CD4-positive, alpha-beta T cell treated with Interleukin-17A for 1 hour (primary cell): ENCODE measurements at places on chromosomes 12 and 14.
A peak's percentile ranks its signal among the peaks of the same experiment; 100 is the strongest.

DNA sequence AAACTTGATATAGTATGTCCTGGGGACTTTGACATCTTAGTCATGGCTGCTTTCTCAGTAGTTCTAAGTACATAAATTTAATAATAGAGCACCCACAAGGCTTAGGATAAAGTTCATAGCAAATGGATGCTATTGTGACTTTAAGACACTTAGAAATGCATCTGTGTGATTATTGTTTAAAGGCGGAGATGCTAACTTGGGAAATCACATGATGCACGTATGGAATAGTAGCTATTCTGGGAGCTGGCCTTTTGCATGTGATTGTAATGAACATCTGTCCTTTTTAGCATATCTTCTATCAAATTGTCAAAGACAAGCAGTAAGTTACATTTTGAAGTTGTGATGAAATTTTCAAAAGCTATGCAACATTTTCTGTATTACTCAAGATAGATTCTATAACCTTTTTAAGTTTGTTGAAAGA, 46.7 kb upstream of the ATP2A2 start:
- DNase-seq = no peak

GRCh38 chr14:76883447-76883846, 57.2 kb downstream of the LRRC74A start:
- DNase-seq = no peak

DNA sequence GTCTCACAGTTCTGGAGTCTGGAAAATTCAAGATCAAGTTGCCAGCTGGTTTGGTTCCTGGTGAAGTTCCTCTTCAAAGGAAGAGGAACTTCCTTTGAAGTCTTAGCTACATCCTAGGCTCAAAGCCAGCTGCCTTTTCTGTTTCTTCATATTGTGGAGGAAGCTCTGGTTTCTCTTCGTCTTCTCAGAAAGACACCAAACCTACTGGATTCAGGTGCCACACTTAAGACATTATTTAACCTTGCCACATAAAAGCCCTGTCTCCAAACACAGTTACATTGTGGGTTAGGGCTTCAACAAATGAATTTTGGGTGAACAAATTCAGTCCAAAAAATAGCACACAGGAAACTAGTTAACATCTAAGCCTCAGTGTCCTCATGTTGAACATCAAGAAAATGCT, 1019.8 kb downstream of the GALC start:
- DNase-seq = no peak

DNA sequence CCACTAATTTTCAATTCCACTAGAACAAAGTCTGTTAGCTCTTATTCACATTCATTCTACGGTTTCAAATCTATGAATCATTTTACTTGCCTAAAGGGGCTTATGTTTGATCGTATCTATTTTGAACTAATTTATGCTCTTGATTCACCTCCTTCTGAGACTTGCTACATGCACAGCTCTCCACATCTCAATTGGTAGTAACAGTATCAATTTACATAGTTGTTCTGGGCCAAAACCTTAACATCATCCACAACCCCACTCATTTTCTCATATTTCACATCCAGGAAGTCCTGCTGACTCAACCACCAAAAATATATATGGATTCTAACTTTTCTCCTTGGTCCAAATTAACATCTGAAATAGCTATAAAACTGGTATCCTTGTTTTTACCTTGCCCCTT, 208.6 kb downstream of the RASSF9 start:
- DNase-seq = no peak

- DNase-seq = no peak
These were observed 9.3 kb downstream of the ETV6 start for GRCh38 chr12:11658791-11659190.

DNA sequence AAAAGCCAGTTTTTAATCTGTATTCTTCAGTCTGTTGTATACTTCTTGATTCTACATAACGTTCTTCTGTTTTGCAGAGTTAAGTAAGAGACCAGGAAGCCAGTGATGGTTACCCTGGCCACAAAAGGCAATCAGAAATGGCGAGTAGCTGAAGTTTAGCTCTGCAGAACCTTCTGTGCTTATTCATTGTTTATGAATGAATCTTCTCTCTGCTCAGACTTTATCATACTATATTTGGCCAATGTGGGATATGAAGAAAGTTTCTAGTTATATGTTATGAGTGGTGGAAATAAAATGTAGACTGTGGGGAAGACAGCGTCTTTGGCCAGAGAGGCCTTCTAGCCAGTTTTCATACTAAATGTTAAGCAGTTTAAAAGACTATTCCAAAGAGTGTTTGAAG, 249.9 kb upstream of the RGS6 start:
- DNase-seq = no peak

DNA sequence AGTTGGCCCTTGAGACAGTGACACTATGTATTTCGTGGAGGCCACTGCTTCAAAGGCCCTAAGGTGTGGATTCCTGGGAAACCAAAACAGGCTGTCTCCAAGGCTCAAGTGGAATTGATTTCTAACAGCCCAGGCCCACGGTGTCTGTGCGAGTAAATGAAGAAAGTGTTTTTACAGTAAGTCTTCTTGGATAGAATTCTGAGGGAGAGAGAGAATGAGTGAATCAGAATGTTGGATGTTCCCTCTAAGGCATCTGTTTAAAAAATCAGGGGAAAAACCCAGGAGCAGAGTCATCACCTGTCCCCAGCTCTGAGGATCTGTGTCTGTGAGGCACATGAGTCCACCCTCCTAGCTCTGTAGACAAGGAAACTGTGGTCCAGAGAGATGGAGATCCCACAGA, 22.3 kb upstream of the BDKRB1 start:
- no peak for DNase-seq

GRCh38 chr14:64191756-64192155, 102.4 kb downstream of the ESR2 start:
- DNase-seq = no peak

DNA sequence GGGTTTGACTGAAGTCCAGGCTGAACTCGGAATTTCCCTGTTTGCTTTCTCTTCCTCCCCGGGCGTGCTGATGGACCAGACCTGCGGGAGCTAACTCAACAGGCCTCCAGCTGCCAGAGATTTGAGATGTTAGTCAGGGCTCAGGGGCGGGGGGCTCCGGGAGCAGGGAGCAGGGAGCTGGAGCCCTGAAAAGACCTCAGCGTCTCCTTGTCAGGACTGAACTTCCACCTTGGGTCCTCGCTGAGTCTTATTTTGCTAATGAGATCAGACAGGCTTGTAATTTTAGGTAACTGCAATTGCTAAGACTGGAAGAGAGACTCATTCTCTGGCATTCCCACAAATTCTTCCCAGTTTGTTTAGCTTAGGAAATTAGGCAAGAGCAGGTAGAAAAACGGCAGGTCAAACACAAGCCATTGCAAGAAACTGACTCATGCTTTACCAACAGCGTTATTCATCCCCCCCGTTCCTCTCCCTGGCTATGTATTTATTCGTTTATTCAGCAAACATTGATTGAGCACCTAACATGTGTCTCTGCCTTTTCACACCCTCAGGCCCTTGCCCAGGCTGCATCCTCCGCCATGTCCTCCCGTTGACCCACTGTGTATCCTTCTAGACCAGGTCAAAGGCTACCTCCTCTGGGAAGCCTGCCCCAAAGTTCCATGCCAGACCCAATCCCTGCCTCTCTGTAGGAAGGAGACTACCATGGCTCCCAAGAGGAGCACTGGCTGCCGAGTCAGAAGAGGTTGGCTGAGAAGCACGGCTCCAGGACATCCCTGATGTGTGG, 80.4 kb upstream of the DIO3 start:
- no peak for DNase-seq

GRCh38 chr12:24048446-24048845, 99.0 kb upstream of the SOX5 start:
- no peak for DNase-seq

DNA sequence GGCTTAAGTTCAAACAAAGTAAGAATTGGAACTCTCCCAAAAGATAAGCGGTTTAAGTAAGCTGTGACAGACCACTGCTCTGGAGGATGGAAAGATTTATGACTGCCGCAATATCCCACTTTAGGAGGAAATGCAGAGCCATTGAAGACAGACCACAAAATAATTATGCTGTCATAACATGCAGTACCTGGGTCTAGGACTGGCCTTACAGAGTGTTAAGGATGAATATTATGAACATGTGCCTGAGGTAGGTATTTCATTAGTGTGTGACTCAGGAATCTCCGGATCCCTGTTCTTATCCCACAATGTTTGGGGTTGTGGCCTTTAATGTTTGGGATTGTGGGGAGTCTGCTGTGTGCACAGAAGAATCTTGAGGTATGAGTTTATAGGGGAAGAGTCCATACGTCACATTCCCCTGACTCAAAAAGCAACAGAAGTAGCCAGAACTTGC, 114.9 kb downstream of the SAMD4A start:
- no peak for DNase-seq

- no peak for DNase-seq
These were observed 33.5 kb upstream of the ATP2A2 start for GRCh38 chr12:110247340-110248095.

DNA sequence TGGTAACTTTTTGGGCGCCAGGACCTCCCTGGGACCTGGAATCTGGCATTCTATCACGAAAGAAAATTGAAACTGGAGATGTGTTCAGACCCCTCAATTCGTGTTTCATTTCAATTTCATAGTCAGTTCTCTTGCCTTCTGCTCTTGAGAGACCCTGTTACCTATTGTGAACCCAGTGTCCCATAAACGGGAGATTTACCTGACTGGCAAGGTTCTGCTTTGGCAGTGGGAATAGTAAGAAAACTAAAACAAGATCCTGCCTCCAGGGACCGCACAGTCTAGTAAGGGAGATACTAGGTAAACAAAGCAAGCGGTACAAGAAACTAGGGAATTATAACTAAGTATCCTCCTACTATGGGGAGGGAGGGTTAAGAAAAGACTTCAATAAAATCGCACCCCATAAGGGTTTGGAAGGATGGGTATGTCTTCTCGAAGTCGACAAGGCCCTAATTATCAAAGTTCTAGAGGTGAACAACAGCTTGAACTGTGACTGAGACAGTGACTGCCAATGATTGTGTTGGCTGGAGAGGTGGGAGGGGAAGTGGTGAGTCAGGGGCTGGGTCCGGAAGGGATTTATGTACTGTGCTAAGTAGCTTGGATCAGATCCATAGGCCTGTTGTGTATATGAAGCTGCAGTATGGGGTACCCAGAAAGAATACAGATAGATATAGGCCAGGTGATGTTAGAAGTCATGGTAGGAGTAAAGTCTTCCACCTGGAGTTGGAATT, 754 bp downstream of the ACSS3 start:
- no peak for DNase-seq

- no peak for DNase-seq
These were observed 12.3 kb downstream of the NINJ2 start for GRCh38 chr12:650983-651382.

- DNase-seq = no peak
These were observed 47.7 kb upstream of the CPM start for GRCh38 chr12:68980476-68981212.

DNA sequence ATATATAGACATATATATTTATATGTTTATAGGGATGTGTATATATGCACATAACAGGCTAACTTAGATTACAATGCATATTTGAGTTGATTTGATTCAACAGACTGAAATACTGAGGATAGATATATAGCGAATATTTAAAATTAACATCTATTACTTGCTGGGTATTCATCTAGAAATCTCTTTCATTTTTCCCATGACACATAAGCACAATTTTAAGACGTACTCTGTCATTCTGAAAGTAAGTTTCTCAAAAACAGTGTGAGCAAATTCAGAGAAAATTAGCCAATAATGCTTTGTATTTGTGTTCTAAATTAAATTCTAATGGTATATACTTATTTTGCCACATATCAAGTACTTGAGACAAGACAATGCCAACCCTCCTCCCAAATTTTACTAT, 907.5 kb upstream of the MDGA2 start:
- DNase-seq = no peak

DNA sequence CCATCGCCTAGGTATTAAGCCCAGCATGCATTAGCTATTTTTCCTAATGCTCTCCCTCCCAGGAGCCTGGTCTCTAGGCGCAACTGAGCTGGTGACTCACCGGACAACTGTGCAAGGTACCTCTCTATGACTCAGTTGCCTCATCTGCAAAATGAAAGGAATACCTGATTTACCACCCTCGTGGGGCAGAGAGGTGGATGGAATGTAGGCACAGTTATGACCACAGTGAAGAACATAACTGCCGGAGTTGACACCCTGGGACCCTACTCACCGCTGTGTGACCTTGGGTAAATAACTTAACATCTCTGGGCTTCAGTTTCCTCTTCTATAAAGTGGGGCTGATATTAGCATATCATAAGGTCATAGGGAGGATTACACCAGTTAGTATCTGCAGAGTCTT, 22.6 kb downstream of the BCL11B start:
- DNase-seq = no peak

DNA sequence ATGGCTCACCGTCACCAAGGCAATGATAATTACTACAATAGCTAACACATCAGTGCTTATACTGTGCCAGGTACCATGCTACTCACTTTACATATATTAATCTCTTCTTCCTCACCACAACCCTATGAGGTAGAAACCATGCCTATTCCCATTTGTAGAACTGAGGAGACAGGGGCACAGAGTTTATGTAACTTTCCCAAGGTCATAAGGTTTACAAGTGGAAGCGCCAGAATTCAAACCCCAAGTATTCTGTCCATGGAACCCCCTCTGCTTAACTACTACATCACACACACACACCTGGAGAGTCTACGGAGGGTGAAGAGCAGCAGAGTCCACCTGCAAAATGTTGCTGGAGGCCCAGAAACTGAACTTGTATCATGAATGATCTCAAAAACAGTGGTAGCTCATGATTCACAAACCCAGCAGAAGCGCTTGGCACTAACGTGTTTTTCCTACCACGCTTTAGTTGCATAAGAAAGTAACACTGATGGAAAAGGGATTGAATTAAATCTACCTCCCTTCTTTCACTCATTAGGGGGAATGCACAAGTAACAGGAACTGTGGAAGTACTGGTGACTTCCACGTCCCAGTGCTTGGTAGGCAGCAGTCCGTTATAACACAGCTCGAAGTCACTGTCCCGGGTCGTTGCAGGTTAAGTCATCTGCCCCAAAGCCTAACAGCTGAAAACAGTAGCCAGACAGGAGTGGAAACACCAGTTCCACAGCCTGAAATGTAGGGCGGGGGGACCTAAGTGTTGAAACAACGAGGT, 2.0 kb downstream of the ITPR2 start:
- no peak for DNase-seq

DNA sequence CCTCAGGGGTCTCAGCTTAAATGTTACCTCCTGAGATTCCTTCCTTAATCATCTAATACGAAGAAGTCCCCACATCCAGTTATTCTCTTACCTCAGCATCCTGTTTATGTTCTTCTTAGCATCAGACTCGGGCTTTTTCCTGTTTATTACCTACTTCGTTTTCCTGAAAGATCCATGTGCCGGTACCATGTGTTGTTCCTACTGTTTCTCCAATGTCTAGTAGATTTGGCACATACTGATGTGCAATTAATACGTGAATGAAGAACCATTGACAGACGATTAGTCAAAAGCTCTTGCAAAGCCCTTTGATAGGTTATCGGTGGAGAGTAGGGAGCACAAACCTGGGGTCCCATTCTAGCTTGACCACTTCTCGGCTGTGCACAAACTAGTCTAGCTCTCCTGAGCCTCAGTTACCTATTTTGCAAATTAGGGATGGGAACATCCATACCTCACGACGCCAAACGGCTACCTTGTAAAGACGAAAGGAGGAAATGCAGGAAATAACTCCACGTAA, 735 bp upstream of the MAPKAPK5 start:
- no peak for DNase-seq

- peak; percentile 86 for DNase-seq
These were observed 51.1 kb downstream of the SLC38A1 start for GRCh38 chr12:46217541-46218321.

GRCh38 chr12:2170376-2170775, 117.6 kb downstream of the CACNA1C start:
- DNase-seq = no peak
